Fibroblast of skin of left quadriceps (primary cell): ENCODE measurements at places on chromosomes 3 and 15.
A peak's percentile ranks its signal among the peaks of the same experiment; 100 is the strongest.

- no peak for DNase-seq
Observed at GRCh38 chr3:42524751-42525150, 22.3 kb downstream of the VIPR1 start.

GRCh38 chr15:34358367-34358766, 8.6 kb downstream of the LPCAT4 start:
- no peak for DNase-seq

- DNase-seq, result peak; percentile 53
Observed at GRCh38 chr15:38010395-38010794, 76.0 kb downstream of the TMCO5A start.

- no peak for DNase-seq
Observed at GRCh38 chr15:58016581-58017175, 48.8 kb downstream of the ALDH1A2 start.

GRCh38 chr15:67048281-67049279, 16.8 kb upstream of the SMAD3 start:
- DNase-seq, result peak; percentile 56

- DNase-seq, result no peak
Observed at GRCh38 chr3:124682263-124682662, 48.0 kb upstream of the UMPS start.

DNA sequence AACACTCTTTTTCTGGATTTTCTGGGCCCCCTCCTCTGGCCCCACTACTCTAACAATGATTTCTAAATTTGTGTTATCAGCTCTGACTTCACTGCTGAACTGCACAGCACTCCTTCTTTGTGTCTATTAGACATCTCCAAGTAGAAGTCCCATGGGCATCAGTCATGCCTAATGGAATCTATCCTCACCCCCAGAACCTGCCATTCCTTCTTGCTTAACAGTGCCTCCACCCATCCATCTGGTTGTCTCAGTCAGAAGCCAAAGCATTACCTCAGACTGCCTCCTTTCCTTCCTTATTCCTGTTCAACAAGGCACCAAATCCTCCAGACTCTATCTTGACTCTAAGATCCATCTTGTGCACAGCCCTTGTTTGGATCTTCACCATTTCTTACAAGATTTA, 36.2 kb downstream of the SSR3 start:
- DNase-seq, result no peak

DNA sequence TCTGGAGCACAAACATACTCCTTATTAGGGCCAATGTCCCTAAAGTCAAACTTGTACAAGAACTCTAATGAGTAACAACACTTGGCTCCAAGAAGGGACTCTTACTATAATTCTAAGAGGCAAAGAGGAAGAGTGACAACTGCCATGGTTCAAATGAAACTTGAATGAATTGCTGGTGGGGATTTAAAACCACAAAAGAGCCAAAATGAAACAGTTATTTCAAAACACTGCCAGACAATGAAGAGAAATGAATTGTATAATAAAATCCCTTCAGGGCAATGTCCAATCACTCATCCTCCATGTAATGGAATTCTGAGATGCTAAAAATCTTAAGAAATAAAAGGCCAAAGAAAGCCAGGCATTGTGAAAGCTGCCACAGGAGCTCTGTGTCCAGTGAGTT, 14.2 kb downstream of the THRB start:
- no peak for DNase-seq

DNA sequence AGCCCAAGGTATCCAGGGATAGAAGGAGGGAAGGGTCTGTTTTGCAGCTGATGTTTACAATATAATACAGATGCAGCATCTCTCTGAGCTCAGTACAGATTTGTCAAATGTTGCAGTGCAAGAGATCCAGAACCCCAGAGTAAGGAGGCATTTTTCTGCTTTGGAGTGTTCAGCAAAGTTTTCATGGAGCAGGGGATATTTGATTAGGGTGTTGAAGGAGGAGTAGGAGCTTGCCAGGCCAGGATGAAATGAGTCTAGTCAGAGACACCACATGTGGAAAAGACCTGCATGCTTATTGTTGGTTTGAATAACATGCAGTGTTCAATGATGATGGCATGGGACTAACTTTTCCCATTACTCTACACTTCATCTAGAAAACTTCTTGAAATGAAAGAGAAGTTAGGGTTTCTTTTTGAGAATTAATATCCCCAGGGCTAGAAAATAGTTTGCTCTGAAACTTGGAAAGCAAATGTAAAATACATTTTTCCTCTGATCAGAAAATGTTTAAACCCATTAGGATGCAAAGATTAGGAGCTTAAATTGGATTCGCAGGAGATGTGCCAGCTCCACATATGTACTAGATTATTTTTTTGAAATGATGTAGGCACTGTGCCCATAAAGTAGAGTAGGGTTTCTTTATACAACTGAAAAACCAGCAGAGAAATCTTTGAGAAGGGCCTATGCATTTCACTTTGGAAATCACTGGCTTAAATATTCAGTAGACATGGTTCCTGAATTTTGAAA, 243.8 kb downstream of the CACNA2D3 start:
- DNase-seq, result no peak

DNA sequence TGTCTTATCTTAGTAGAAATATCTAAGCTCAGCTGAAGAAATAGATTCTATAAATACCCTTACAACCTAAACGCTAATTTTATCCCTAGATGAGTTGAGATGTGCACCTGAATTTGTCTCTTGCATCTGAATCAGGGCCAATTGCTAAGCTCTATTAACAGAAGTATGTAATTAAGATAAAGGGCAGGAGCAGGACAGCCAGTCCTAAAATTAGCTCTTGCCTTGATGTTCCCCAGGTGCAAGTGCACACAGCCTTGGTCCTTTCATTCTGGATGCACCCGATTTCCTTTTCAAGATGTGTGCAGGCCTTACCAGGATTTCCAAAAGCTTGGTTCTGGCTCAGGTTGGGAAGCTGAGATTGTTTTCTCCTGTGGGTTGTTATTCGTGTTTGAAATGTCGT, 52.4 kb downstream of the MAGI1 start:
- DNase-seq, result no peak

DNA sequence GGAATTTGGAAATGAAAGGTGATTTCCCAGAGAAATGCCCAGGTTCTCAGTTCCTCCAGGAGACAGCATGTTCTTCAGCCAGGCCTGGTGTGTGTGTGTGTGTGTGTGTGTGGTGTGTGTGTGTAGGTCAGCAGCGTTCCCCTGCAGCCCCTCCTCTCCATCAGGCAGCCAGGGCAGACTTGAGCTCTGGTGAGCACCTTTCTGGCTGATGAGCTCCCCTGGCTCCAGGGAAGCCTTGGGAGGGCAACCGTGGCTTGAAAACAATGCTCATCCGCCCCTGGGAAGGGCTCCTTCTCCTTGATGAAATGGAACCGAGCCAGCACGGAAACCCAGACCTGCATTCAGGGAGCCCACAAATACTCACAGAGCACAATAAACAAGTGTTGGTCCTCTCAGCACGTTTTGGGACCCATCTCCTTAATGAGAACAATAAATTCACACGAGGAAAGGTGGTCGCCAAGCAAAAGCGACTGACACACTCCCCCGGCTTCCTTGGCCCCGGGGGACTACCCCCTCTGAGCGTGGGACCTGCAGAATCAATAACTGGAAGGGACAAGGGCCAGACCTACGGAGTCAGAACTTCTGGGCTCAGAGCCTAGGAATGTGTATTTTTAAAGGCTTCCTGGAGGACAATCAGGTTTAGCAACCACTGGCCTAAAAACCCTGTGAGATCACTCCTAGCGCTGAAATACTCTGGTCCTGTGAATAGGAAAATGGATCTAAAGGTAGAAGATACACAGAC, 38.6 kb upstream of the HES1 start:
- DNase-seq, result no peak

DNA sequence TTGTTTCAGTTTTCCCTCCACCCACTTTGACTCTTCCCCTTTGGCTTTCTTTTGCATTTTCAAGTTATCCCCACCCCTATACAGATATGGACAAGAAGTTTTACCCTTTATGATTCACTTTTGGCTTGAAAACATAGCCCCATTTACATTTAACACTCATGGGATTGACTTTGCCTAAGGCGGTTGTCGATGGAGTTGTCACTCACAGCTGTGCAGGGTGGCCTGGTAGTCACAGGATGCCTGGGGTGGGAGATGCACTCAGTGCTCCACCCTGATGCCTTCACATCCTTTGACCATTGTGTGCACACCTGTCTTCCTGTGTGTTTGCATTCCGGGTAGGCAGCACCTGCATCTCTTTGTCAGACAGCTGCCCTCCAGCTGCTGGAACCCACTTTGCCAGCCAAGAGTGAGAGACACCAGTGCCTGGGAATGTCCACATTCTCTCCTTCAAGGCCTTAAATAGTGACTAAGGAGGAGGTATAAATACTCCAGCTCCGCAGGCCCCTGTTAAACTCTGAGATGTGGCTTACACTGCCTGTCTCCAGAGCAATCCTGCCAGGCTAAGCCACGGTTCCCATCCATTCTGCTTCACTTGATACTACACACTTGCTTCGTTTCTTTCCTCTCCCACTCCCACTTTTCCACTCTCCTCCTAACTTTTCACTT, 191.5 kb upstream of the SLC24A5 start:
- DNase-seq, result no peak

DNA sequence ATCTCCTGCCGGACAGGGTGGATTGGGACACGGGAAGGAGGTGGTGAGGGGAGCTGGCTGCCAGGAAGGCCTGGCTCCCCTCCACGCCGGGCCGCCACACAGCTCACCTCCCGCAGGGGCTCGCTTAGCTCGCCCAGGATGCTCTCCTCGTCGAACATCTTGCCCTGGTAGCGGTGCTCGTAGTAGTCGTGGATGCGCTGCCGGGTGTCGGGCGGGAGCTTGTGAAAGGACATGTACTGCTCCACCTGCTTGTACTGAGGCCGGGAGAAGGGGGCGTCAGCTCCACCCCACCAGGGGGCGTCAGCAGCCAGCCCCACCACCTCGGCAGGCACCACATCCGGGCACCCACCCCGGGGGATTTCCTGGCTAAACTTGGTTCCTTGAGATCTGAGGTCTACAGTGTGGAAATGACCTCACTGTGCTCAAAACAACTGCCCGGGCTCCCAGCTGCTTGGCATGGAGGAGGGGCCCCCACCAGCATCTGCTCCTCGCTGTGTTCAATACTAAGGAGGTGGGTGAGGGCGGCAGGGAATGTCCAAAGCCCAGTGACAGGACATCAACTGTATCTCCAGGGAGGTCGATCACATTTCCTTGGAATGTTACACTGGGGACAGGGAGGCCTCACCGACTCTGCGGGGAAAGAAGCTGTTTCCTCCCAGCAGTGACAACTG, 43.4 kb downstream of the HCN4 start:
- no peak for DNase-seq

GRCh38 chr15:98241032-98241554, 280.6 kb downstream of the ARRDC4 start:
- DNase-seq, result no peak

DNA sequence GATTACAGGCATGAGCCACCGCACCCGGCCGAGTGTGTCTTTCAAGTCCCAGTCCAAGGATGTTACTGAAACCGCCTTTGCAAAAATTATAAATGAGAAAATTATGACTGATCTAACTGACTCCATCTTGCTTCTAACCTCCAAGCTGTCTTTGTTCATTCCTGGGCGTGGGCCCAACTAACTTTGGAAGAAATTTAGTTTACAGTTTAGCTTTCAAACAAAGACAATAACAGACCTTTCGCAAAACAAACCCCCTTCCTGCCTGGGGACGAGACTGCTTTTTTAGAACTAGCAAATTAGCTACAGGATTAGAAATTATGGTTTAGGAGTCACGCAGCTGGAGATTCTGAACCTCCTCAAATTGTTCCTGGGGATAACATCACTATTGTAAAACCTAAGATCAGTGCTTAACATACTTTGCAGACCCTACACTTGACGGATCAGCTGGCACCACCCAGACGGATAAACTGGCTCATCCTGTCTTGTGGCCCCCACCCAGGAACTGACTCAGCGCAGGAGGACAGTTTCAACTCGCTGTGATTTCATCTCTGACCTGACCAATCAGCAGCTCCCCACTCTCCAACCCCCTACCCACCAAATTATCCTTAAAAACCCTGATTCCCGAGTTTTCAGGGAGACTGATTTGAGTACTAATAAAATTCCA, 23.8 kb downstream of the NANOGP8 start:
- DNase-seq, result no peak

DNA sequence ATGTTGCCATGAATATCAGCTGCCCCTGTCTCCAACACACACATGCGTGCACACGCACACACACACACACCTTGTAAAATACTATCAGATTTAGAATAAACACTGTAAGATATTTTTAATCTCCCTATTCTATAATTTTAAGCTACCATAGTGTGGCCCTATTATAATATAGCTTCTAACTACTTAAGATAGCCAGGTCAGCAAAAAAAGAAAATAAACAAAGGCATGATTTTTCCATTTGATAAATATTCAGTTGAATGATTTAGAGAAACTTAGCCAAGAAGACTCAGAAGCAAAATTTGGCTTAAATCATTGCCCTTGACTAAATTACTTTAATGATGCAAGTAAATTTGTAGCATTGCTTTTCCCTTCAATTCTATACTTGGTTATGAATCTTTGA, 162.2 kb downstream of the ALCAM start:
- no peak for DNase-seq

DNA sequence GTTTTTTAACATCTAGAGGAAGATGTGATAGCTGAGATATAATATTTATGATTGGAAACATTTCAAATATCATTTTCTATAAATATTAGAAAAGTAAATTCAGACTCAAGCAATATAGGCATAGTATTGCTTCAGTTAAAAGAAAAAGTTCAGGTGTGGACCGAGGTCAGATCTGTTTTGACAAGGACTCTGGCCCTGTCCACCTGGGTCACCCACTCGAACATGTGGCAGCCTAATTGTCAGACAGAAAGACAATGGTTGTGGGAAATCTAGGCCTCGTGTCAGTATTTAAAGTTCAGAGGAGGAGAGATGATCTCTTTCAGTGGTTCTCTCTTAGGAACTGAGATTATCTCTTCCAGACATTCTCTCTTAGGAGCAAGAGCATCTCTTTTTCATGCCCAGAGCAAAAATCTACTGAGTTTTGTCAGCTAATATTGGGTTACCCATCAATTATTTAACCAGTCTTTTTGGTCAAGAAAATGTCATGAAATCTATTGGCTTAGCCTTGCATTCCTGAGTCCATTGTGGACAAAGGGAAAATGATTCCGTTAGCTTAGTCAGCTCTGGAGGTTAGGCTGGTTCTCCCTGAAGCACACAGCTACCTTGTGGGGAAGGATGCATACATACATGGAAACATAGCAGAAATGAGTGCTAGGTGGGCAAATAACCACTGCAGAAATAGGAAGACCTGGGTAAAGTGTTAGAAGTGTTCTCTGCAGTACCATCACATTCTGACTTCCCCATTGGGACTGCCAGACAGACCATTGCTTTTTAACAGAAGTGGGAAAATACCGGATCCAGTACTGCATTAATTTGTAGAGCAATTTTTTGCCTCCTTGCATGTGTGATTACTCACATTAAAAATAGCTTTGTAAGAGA, 343.3 kb downstream of the GRM7 start:
- no peak for DNase-seq

DNA sequence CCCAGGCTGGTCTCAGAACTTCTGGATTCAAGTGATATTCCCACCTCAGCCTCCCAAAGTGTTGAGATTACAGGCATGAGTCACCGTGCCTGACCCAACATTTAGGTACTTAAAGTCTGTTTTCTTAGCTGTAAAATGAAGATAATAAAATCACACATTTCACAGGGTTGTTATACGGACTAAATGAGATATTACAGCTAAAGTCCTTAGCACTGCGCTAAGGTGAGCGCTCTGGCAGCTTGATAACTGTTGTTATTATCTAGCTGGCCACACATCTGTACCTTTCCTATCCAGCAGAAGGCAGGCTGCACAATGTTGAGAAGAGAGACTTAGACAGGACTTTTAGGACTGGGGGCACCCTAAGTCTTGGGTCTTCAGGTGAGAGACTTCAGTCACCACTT, 2.7 kb upstream of the LIPH start:
- no peak for DNase-seq
